Liver (tissue), 10 donors: ENCODE measurements at places on chromosomes 16 and 17. TPM values are rescaled to one million over a fixed set of nuclear protein-coding genes. Genes with fewer than 3 reads are reported as not detected.

Gene C16orf90
- polyA plus RNA-seq: not detected

Gene PABPN1L
- not detected for polyA plus RNA-seq

Gene SP6
- 0.03 TPM for polyA plus RNA-seq

Gene NPIPB12
- 2.8 TPM for polyA plus RNA-seq

Gene CD300A
- polyA plus RNA-seq: 2.2 TPM

Gene PRR29
- 0.35 TPM for polyA plus RNA-seq

Gene SPN
- 0.90 TPM for polyA plus RNA-seq

Gene STH
- polyA plus RNA-seq: not detected

Gene GP1BA
- polyA plus RNA-seq: 0.03 TPM

Gene SGCA
- polyA plus RNA-seq: 0.31 TPM

Gene FAM234A
- polyA plus RNA-seq: 24.1 TPM

Gene GUCY2D
- 0.14 TPM for polyA plus RNA-seq

Gene CD7
- polyA plus RNA-seq: 1.0 TPM

Gene EXOC3L1
- 1.1 TPM for polyA plus RNA-seq

Gene CCDC200
- polyA plus RNA-seq: 1.3 TPM

Gene ITPRIPL2
- polyA plus RNA-seq: 5.4 TPM

Gene HSD17B1
- 1.8 TPM for polyA plus RNA-seq

Gene ANKS4B
- polyA plus RNA-seq: 5.7 TPM

Gene PPP1R27
- polyA plus RNA-seq: 0.35 TPM

Gene KRTAP9-8
- not detected for polyA plus RNA-seq

Gene SHISA9
- polyA plus RNA-seq: 0.07 TPM

Gene MLX
- 29.2 TPM for polyA plus RNA-seq

Gene ASPHD1
- polyA plus RNA-seq: 0.28 TPM

Gene GPRC5C
- 153 TPM for polyA plus RNA-seq

Gene TMEM238L
- 0.85 TPM for polyA plus RNA-seq

Gene RFFL
- 20.0 TPM for polyA plus RNA-seq

Gene IGSF6
- polyA plus RNA-seq: 2.6 TPM

Gene GRIN2A
- polyA plus RNA-seq: 0.07 TPM

Gene SLC38A8
- polyA plus RNA-seq: 0.22 TPM

Gene HSPB9
- 4.0 TPM for polyA plus RNA-seq

Gene ADAP2
- polyA plus RNA-seq: 5.4 TPM

Gene ETV4
- polyA plus RNA-seq: 0.33 TPM

Gene SLC2A4
- polyA plus RNA-seq: 1.9 TPM

Gene KRT222
- polyA plus RNA-seq: 3.1 TPM

Gene OTOA
- 0.10 TPM for polyA plus RNA-seq

Gene HOXB1
- not detected for polyA plus RNA-seq

Gene MYL11
- polyA plus RNA-seq: not detected

Gene RND2
- 2.1 TPM for polyA plus RNA-seq

Gene DHRS7C
- not detected for polyA plus RNA-seq

Gene ZNF768
- 2.2 TPM for polyA plus RNA-seq

Gene CTRB2
- polyA plus RNA-seq: 0.09 TPM
